Stimulated activated naive B cell treated with anti-CD40 and anti-IgM and Interleukin-4, amounts not matched to agents 10 μg/mL and 1 μg/mL and 100 μg/mL, for 72 hours (primary cell): ENCODE measurements at places on chromosomes 1 and 21.
A peak's percentile ranks its signal among the peaks of the same experiment; 100 is the strongest.

DNA sequence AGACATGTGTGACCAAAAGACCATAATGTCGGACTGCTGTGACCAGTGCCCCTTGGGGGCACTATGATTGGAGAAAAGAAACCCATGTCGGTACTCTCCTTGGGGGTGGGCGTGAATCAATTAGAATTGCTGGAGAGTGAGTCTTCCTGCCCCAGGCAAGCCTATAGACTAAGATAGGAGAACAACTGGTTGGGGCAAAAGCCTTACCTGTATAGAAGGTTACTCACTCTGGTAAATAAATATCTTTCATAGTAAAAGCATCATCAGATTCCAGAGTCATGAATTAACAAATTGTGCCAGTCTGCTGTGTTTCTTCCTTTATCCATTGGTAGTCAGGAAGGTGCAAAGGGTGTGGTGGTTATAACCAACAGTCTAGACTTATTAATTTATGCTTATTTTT is 2.9 kb upstream of the PTGFRN start:
- DNase-seq: no peak

DNA sequence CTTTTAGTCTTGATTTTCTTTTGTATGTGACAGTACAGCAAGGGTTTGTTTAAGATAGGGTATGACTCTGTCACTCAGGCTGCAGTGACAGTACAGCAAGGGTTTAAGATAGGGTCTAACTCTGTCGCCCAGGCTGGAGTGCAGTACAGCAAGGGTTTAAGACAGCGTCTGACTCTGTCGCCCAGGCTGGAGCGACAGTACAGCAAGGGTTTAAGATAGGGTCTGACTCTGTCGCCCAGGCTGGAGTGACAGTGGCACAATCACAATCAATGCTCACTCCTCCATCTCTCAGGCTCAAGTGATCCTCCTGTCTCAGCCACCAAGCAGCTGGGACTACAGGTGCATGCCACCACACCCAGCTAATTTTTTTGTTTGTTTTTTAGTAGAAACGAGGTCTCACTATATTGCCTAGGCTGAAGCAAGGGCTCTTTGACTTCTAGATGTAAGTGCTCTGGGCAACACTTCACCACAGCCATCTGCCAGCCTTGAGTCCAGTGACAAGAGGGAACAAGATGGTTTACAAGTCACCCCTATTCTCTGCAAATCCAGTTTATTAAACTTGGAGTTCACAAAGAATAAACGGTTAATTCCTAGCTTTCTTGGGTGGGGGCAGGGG is 965 bp upstream of the SH2D5 start:
- DNase-seq: no peak

DNA sequence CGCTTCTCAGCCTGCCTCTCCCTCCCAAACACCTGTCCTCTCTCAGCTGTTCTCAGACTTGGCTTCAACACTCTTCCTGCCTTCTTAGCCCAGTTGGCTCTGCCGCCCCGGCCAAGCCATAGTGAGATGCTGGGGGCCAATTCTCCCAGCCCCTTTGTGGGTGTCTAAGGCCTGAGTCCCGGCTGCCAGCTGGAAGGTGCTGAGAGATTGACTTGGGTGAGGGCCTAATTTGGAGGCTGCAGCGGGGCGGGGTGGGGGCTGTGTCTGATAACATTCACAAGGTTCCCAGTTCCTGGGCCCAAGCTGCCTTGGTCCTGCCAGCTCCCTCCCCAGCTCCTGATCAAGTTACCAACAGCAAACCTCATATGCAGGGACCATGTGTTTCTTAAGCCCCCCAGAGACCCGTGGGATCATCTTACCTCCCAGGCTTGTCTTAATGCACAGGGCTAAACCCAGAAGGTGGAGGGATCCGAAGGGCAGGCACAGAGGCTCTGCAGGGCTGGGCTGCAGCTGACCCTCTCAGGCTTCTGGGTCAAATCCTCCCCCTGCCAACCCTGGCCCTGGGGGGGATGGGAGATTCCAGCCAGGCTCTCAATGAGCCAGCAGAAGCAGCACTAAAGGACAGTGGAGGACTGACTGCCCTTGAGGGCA is 9.8 kb downstream of the INKA2 start:
- DNase-seq: no peak

DNA sequence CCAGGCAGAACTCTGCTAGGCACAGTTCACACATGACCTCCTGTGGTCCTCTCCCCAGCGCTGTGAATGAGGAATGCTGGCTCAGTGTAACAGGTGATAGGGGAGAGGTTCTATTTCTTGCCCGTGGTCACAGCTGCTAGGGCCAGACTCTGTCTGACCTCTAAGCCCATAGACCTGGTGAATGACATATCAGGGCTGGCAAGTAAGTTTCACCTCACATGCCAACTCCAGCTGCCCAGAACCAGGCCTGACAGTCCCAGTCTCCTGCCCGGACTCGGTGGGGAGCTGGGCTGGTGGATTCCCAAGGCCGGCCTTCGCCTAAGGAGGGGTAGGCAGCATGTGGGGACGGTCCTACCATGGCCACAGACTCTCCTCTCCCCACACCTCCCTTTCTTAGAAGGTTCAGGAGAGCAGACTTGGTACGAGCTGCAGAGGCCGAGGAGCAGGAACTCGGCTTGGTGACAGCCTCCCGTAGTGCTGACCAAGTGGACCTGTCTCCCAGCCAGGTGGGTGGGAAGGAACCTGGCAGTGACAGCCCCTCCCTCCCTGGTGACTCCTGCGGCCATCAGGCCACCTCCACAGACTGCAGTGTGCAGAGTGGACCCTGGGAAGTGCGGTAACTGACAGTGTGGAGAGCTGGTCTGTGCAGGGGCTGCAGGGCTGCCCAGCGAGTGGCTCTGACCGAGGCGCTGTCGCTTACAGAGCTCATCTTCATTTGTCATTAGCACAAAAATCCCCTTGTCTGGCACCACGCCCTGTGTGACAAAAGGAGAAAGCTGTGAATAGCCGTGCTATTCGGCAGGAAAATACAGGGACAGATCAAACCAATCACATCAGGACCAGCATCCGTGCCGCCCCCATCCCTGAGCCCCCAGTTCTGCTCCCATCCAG is 74.6 kb downstream of the SCCPDH start:
- DNase-seq: no peak

GRCh38 chr1:170271430-170272161 is 125.8 kb downstream of the NTMT2 start:
- no peak for DNase-seq

DNA sequence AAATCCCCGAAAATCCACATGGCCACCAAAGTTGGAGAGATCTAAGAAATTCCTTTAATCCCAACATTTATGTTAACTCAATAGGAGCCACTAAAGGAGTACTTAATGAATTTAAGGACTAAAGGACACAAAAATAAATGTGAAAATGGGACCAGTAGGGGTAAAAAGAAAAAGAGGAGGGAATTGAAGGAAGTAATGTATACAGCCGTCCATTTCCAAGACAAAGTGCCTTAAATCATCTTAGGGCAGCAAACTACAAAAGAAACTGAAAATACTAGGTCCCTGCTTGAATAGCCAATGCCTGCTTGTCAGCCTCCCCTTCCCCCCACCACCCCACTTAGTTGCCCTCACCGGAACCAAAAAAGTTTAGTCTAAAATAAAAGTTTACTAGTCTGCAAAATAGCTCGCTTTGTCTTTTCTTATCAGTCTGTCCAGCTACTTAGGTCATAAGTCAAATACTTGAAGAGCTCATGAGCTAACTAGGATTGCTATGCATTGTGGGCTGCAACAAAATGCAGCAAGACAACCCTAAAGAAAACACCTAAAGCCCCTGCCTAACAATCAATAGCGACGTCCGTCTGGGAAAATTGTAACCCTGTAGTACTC is 66.3 kb upstream of the TLR5 start:
- no peak for DNase-seq

- no peak for DNase-seq
Observed at GRCh38 chr1:233261206-233261605, 34.3 kb downstream of the PCNX2 start.

DNA sequence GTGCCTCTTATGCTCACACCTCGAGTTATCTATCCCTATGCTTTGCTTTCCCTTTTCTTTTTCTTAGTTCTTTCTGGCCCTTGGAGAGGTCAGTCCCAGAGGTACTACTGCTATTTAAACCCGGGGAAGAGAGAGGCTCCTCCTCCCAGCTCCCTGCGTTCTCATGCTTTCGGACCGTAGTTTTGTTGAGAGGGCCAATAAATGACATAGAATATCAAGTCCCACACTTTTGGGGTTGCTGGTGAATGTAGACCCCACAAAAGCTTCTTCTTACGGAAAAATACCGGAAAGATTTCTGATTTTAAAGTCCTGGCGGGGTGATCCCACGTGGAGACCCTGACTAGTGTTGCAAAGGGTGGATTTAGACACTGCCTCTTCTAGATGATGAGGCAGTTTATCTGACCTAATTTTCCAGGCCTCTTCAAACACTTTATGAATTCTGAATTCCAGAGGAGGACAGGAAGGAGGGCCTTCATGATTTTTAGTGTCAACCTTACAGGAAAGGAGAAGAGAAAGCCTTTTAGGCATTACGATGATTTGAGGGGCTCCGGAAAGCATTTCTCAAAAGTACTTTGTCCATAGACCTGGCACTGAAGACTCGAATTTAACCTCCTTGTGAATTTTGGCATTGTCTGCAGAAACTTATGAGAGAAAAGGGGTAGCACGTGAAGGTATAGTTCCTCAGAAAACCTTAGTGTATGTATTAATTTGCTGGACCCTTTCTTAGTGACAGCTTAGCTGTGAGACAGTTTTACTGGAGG is 694 bp downstream of the TMEM167B start:
- DNase-seq: no peak

GRCh38 chr1:241355311-241356010 is 1.5 kb downstream of the RGS7 start:
- DNase-seq: no peak

GRCh38 chr1:188224263-188224662 is 1395.5 kb downstream of the PLA2G4A start:
- DNase-seq: no peak

DNA sequence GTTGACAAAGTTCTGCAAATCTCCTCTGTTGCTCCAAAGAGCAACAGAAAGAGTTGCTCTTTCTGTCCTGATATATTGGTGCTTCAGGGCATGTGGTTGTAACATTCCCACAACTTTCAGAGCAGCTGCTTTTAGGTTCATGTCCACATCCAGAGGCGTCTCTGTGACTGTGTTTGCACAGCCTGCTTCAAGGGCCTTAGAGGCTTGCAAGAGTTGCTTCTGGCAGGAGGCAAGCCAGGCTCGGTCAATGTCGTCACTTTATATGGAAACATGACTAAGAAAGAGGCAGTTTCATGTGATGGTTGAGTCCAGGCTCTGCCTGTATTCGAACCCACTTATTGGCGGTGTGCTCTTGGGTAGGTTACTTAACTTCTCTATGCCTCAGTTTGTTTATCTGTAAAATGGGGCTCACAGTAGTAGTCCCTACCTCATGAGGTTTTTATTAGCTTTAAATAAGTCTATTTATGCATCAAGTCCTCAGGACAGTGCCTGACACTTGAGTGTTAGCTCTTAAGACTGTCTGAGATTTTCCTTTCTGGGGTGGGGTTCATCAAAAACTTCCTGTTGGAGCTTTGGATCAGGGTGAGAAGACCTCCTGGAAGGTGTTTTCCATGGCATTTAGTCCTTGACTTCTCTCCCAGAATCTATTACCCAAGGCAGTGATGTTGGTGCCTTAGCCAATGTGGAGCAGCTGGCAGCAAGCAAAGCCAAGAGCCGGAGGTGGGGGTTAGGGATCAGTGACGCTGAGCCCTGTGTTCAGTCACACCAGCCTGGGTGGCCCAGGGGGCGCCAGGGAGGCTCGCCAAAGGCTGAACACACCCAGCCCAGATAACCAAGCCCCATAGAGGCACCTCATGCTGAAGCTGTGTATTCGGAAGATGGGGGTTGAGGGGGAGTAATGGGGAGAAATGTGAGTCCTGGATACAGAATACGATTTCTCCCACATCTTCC is 18.9 kb downstream of the LHX4 start:
- DNase-seq: no peak

GRCh38 chr1:94248956-94249688 is 11.7 kb upstream of the ARHGAP29 start:
- DNase-seq: no peak

DNA sequence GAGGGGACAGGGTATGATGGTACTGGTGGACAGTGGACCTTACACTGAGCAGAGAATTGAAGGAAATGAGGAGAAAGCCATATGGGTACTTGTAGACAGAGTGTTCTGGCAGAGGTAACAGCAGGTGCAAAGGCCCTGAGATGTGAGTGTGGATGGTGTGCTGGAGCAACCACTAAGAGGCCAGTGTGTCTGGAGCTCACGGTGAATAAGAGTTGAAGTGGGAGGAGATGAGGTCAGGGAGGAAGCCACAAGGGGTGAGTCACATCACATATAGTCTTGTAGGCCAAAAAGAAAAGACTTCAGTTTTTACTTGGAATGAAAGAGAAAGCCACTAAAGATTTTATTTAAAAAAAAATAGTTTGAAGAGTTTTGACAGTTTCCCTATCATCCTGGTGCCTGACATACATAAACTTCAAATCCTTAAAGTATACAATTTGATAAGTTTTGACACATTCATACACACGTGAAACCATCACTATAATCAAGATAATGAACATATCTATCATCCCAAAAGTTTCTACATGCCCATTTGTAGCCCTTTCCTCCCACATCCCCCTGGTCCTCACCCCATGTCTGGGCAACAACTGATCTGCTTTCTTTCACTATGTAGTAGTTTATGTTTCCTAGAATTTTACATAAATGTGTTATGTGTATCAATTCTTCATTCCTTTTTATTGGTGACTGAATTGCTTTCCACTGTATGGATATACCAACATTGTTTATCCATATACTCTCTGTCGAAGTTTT is 148.4 kb downstream of the GPATCH2 start:
- peak; percentile 50 for DNase-seq

DNA sequence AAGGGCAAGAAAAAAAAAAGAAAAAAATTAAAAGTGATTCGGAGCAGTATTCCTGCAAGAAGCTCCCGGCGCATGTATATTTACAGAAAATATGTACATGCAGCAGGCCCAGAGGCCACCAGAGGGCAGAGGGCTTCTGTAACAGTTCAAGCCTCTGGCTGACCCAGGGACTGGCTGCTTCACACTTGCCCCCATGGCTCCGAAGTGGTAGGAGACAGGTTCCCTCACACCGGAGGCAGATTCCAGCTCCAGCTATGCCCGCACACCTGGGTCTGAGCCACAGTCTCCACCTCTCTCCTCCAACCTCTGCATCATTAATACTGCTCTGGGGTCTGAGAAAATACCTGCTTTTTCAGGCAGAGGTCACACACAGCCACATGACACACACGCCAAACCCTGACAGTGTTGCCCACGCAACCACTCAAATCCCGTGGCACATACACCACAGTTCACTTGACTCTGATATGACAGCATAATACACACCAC is 2.2 kb upstream of the ARHGAP30 start:
- DNase-seq: peak; percentile 36
